LoVo (cell line): ENCODE measurements at places on chromosomes 3 and 15.

- DNase-seq = no peak
These were observed 53.0 kb downstream of the KLHL6 start for GRCh38 chr3:183502237-183503181.

DNA sequence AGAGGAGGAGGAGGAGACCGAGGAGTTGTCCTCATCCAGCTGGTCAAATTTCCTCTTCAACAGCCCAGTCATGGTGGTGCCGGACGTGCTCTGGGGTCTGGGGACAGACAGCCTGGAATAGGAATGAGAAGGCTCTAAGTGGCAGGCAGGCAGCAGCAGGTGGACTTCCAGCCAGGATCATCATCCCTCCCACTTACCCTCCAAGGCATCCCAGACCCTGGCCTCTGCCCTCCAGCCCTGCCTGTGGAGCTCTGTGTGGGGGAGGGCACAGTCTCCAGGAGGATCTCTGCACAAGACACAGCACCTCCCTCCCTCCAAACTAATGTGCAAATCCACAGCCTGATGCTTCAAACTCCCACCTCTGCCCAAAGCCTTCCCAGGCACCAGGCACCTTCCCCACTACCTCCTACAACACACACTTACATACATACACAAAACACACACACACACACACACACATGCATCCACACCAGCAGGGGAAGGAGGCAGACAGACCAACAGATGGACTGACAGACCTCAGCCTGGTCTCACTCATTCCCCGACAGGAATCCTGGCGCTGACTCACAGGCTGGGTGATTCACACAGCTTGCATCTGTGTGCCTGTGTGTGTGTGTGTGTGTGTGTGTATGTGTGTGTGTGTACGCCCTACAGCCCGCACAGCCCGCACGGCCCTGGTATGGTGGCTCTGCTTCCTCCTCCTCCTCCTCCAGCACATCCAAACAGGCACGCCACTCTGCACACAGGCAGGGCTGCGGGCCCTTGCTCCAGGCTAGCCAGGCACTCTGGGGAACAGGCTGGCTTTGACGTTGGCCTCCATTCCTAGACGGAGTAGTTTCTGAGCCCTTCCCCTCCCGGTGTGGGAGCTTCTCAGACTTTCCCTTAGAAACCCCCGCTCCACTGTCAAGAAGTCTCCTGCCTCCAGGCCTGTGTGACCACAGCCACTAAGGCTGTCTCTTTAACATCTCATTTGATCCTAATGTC lies 6.5 kb downstream of the CSRNP1 start:
- DNase-seq = peak; percentile 23

DNA sequence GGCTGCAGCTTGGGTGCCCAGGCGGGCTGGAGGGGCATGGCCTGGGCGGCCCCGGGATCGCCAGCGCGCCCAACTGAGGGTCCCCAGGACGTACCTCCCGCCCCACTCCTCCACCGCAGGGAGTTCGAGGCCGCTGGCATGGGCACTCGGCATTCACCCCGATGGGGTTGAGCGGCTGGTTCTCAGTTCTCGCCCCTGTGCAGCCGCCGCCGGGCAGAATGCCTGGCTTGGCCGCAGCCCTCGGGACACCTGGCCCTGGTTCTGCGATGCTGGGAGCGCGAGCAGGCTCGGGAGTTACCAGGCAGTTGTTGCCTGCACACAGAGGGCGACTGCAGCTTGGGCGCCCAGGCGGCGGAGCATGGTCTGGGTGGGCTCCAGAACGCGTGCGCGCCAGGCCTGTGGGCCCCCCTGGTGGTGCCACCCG lies 121.4 kb downstream of the LMLN start:
- no peak for DNase-seq

- no peak for DNase-seq
These were observed 47.1 kb upstream of the CTDSPL start for GRCh38 chr3:37814547-37814946.

GRCh38 chr15:81516012-81516411 lies 142.0 kb upstream of the TMC3 start:
- DNase-seq = no peak

- DNase-seq = no peak
These were observed 161.7 kb downstream of the MBNL1 start for GRCh38 chr3:152430223-152431002.

DNA sequence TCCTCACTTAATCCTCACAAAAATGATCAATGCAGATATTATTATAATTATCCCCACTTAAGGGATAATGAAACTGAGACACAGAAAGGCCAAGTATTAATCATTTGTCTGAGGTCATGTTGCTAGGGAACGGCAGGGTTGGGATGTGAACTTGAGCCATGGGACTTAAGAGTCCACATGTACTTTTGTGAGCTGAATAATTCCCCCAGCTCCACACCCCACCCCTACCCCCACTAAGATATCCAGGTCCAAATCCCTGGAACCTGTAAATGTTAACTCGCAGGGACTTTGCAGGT lies 290.5 kb upstream of the GADL1 start:
- no peak for DNase-seq

GRCh38 chr3:33458446-33458845 lies 18.2 kb upstream of the UBP1 start:
- DNase-seq = no peak

DNA sequence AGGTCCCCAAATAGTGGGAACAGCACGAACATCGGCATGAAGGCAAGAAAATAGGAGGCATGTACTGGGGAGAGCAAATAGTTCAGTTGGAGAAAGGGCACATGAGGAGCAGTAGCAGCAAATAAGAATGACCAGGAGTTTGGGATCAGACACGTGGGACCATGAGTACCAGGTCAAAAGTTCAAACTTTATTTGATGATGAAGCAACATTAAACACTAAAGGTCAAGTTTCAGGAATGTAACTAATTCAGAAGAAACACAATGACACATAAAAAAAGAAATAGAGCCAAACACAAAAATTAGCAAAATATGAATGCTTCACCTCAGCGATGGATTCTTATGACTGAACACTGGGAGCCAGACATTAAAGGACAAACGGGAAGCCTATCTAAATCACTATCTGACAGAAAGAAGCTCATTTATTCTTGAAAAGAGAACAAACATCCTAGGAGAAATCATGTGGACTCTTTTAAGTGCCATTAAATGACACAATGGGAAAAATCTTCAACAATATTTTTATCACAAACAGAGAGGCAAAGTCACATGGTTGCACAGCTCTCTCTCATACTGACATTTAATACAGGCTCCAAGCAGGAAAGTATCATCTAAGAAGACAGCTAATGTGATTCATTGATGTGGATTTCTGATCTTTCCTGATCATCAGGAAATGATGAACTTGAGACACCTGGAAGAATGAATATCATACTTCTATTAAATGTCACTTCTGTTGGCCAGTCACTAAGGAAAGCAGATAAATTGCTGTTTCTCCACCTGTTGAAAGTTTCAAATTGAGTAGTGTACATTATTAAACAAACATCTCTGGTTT lies 216.9 kb upstream of the THBS1 start:
- no peak for DNase-seq

- DNase-seq = no peak
These were observed 80.6 kb upstream of the ETV5 start for GRCh38 chr3:186189492-186189891.

DNA sequence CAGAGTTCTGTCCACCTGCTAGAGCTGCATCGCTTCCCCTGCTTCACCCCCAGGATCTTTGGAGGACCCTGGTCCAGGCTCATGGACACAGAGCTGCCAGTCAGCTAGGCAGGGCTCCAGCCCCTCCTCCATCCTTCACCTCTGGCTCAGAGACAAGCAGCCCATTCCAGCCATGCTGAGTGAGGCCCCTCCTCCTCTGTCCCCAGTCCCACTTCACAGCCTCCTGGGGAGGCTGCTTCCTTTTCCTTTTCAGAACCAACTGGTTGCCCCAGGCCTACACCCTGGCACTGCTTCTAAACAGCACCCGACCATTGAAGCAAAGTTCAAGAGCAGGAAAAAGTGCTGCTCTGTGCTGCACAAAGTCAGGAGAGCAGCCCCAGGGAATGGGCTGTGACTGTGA lies 22.2 kb downstream of the IQSEC1 start:
- no peak for DNase-seq

- DNase-seq = no peak
These were observed 80.1 kb downstream of the SPRED1 start for GRCh38 chr15:38332711-38333110.

DNA sequence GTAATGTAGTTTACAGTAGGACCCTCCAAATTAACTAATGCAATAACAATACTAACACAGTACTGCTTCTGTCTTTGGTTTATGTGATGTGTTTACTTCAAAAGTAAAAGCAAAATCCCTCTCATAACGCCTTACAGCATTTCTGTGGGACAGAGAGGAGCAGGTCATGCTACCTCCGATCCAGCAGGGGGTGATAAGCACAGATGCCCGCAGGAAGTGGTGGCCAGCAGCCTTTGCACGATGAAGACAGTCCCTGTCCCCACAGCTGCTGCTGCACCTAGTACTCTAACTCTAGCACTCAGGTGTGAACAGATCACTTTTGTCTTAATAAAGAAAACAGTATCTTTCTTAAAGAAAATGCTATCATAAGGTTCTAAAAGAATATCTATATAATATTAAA lies 38.3 kb downstream of the ANO10 start:
- DNase-seq = no peak

GRCh38 chr3:110859993-110860392 lies 211.6 kb upstream of the NECTIN3 start:
- DNase-seq = no peak

- no peak for DNase-seq
These were observed 97.1 kb downstream of the CPN2 start for GRCh38 chr3:194254040-194254439.
